Daoy (cell line): ENCODE measurements at places on chromosomes 3 and 15. TPM values are rescaled to one million over a fixed set of nuclear protein-coding genes. Genes with fewer than 3 reads are reported as not detected.
A peak's percentile ranks its signal among the peaks of the same experiment; 100 is the strongest.

The CHRNB4 gene
- 0.06 TPM in 1 of 2 replicates, not detected in the other for total RNA-seq

The GRAMD2A gene
- 0.77 TPM in 1 of 2 replicates, not detected in the other for total RNA-seq

The LRRIQ4 gene
- not detected in 2 replicates for total RNA-seq

The CFAP161 gene
- total RNA-seq: 0.69 TPM in 1 of 2 replicates, not detected in the other

The DOCK3 gene
- 0.36 and 0.51 TPM in 2 replicates for total RNA-seq

The ROBO1 gene
- 17.8 and 19.5 TPM in 2 replicates for total RNA-seq

The MDFIC2 gene
- total RNA-seq: not detected in 2 replicates

The COLQ gene
- total RNA-seq: 0.06 and 0.29 TPM in 2 replicates

The IMPG2 gene
- 0.21 TPM in 1 of 2 replicates, not detected in the other for total RNA-seq

The ARPC4 gene
- total RNA-seq: 148 and 203 TPM in 2 replicates

The GOLGA6A gene
- total RNA-seq: 0.06 TPM in 1 of 2 replicates, not detected in the other

GRCh38 chr3:101850246-101851051, 1.1 kb downstream of the NFKBIZ start:
- DNase-seq: peak; percentile 53

DNA sequence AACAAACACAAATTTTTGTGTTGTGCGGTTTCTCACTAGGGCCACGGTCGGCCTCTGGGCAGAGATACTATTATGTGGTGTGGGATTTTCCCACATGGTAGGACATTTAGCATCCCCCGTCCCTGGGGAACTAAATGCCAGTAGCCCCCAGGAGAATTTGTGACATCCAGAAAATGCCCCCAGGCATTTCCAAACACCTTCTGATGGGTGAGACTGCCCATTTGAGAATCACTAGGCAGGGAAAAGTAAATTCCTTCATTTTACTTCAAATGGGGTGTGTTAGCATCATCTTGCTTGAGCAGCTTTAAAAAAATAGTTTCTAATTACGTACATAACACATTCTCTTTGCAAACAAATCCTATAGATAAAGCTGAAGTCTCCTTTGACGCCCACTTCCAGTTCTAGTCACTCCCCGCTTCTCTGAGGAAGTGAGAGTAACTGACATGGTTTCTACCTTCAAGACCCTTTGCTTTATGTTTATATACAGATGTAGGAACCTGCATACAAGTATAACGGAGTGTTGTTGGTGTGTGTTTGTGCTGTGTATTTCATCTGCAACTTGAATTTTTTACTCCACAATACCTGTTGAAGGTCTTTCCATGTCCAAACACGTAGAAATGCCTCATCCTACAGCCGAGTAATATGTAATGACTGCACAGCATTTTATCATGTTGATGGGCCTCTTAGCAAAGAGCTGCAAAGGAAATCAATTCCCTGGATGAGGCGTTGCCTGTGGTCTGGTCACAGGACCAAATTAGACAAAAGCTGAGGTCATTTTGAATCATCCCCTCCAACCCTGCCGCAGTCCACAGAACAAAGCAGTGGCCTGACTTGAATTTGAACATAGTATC, 31.4 kb upstream of the ZBTB38 start:
- peak; percentile 91 for DNase-seq

DNA sequence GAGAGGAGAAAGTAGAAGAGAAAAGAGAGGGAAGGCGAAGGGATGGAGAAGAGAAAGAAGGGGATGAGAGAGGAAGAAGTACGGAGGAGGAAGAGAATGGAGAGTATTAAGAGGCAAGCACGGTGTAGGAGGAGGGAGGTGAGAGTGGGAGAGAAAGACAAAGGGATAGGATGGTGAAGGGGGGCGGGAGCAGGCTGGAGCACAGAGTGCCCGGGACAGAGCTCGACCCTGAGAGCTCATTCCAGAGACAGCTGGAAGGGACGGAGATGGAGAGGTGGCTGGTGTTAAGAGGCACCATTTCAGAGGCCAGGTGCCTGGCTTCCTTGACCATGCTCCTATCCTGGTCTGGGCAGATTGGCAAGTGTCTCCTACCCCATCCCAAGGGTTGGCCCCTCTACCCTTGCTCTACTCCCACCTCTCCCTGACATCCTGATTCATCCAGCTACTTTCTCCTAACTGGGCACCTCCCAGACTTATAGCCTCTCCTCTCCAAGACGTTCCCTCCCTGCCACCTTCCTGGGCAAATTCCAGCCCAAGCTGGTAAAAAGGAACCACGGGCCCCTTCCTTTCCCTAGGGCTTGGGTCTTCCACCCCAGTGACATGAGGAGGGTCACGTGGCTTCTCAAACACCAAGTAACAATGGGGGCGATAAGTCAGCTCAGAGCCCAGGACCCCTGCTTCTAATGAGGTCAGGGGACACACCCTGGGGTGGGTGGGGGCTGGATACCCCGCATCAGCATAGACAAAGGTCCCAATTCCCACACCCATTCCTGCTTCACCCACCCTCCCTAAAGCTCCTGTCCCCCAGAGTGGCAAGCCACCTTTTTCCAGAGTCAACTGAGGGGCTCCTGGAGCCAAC, 1.1 kb downstream of the CLCN2 start:
- no peak for DNase-seq

- DNase-seq: no peak
These were observed 292.3 kb upstream of the ZPLD1 start for GRCh38 chr3:102142379-102143060.

- DNase-seq: peak; percentile 64
These were observed 232.8 kb upstream of the BHLHE40 start for GRCh38 chr3:4746241-4746958.

DNA sequence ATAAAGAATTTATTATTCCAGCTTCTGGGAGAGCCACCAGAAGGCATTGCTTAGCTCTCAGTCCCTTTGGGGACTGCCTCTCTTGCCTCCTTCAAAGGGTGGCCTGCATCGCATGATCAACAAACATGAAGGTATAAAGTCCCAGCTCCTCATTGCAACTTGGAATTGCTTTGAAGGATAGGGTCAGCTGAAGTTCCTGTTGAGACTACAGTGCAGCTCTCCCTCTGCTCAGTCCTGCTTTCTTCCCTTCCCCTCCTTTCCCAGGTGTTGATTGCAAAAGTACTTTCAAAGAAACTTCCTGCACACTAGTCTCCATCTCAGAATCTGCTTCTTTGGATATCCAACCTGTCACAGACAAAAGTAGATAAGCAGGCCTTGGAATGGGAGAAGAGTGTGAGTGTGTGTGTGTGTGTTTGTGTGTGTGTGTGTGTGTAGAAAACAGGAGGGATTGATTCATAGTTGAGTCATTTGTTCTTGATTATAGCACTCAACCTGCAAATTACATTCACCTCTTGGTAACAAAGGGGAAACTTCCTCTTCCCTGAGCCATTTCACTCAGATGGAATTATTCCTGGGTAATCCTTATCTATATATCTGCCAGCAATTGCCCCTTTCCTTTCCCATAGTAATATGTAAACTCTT, 13.7 kb downstream of the CCR8 start:
- DNase-seq: no peak

- DNase-seq: no peak
These were observed 80.4 kb downstream of the ADAM10 start for GRCh38 chr15:58669108-58669507.

DNA sequence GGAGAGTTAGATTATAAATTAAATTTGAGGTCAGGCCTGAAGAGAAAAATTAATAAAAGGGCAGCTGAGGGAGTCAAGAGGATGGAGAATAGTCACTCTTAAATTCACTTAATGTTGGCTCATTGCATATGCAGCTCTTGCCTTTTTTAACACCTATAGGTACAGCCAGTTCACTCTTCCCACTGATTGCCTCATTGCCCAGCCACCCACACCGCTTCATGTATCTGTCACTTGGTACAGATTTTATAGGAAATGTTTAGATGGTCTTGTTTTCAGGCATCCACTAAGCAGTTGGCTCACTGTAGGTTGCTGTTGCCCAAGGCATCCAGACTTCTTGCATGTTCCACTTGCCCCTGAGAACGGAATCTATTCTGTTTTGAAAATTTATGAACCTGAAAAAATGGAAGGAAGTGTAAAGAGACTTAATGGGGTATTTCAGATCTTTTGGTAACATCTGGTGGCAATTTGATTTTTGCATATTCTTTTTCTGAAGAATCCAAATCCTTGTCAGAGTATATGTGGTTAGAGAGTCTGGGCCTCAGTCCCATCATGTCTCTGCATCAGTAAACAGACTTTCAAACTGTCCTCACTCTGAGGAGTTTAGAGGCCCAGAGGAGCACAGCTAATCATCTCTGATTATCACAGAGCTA, 151.9 kb downstream of the RBPMS2 start:
- DNase-seq: no peak

GRCh38 chr3:114307832-114308231, 14.0 kb downstream of the TIGIT start:
- DNase-seq: no peak

DNA sequence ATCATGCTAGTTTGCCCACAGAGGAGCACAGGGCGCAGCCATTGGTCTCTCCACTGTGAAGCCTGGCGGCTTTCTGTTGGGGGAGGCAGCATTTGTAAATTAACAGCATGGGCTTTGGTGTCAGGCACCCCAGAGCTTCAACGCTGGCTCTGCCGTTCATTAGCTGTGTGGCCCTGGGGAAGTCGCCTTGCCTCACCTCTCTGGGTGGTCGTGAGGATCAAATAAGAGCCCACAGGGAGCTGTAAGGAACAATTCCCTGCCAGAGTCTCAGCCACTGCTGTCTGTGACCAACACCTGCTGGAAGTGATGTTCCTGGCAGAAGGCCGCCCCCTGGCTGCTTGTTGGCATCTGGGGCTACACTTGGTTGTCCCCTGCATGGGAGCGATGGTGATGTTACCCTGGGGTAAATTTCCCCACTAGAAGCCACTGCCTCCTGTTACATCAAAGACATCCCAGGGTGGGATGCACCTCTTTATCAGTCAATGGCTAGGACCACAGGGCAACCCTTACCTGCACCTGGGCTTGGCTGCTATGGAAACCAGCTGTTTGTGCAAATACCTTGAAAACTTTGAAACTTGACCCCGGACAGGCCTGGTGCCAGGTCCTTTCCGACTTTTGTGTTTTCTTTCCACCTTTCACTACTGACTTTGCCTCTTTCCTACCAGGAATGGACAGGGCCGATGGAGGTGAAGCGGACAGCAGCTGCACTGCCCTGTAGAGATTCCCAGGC, 36.9 kb downstream of the DNASE1L3 start:
- peak; percentile 24 for DNase-seq

DNA sequence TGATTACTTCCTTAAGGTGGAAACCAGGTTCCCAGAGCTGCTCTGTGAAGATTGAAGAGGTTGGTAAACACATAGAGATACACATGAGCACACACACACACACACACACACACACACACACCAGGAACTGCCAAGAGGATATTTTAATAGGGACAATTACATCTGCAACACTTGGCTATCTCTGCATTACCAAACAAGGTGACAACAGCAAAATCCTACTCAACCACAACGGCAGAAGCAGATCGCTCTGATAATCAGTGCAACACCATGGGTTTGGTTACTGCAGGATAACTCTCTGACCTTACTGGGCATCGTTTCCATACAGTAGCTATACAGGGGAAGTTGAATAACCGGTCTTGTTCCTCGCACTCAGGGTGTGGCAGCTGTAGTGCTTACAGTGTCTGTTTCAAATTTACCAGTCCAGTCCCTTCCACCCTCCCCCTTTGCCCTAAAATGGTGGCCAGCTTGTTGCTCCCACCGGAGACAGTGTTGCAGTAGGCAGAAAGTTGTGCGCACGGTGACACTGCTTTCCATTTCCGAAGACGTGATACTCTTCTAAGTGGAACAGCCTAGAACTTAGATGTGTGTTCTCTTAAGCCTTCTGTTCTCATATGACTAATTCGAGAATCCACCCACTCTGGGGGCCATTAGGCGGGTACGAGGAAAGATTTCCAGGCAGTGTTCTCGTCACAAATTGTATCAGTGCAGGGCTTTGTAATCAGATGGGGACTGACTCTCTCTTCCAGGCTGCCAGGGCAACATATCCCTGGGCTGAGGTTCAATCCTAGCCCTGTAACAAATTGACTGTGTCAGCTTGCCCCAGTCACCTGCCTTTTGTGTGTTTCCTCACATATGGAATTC, 176.2 kb downstream of the P3H2 start:
- DNase-seq: no peak

- DNase-seq: no peak
These were observed 230.8 kb upstream of the STAC start for GRCh38 chr3:36149447-36149865.

DNA sequence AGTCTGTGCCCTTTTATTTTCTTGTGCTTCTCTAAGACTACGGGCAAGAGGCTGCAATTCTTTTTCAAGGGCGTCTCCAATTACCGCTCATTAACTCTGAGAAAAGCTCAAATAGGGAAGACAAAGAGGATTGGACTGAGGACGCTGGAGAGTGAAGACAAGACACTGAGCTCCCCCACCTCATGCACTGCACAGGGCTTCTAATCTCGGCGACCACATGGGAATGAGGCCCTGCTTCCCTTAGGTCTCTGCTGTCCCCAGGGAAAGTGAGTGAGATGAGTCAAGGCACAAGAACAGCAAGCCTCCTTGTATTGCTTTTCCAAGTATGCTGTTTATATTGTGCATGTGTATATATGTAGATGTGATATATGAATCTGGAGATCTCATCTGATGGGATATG, 392.2 kb upstream of the CFAP20DC start:
- no peak for DNase-seq

DNA sequence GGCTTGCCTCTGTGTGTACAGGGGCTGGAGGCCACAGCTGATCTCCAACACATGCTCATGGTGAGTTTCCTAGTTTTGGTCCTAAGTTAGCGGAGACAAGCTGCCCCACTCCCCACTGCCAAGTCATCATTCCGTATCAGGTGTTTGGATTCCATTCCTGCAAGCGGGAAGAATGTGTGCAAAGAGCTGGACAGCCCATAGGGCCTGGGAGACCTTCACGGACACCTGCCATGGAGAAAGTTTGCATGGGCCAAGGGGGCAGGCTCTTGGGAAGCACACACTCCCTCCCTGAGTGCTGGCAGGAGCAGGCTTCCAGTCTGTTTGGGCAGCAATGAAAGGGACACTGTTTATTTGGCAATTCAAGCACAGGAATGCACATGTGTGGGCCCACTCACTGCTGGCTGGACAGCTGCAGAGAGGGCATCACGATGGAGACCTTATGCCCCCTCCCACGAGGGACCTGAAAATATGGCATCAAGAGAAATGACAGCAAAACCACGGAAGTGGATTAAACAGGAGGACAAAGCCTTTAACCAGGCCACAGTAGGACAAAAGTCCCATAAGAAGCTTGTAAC, 149.7 kb downstream of the KLF13 start:
- DNase-seq: no peak
